Activated CD4-positive, alpha-beta T cell treated with anti-CD3 and anti-CD28 coated beads for 48 hours (primary cell): ENCODE measurements at places on chromosomes 5 and 9.
A peak's percentile ranks its signal among the peaks of the same experiment; 100 is the strongest.

DNA sequence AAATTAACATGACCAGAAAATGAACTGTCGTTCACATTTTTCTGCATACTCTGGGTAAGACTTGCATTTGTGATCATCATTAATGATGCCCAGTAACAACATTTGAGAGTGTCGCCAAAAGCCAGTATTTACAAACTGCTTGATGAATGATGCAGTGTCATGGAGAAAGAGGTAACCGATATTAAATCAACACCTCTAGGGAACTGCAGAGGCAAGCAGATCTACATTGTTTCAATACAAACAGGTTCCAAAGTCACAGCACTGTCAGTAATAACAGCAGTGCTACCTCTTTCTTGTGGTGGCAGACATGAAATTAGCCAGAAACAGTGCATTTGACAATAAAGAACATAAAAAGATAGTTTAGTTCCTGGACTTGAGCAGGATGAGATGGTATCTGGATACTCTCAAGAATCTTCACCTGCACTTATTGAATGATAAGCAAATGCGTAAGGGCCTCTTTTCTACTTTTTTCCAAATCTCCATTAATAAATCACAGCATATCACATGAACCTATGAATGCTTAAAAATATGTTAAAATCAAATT is 456.6 kb downstream of the ARHGEF28 start:
- DNase-seq, result no peak

GRCh38 chr5:61329550-61330128 is 2.4 kb upstream of the ZSWIM6 start:
- peak; percentile 30 for DNase-seq

- DNase-seq, result no peak
Measured at GRCh38 chr9:113504725-113505590, 41.4 kb downstream of the RGS3 start.

- DNase-seq, result no peak
Measured at GRCh38 chr5:41598011-41598410, 87.6 kb upstream of the PLCXD3 start.

DNA sequence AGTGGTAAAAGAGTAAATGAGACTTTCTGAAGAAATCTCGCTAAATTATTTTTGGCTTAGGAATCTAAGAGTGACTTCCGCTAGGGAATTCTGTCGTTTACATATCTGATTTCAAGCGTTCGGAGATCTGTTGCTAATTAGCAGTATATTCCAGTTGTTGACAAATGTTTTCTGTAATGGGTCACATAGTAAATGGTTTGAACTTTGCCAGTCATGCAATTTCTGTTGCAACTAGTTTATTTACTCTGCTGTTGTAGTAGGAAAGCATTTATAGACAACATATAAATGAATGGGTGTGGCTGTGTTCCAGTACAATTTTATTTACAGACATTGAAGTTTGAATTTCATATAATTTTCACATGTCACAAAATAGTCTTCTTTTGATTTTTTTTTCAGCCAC is 57.4 kb upstream of the JAK2 start:
- DNase-seq, result no peak

DNA sequence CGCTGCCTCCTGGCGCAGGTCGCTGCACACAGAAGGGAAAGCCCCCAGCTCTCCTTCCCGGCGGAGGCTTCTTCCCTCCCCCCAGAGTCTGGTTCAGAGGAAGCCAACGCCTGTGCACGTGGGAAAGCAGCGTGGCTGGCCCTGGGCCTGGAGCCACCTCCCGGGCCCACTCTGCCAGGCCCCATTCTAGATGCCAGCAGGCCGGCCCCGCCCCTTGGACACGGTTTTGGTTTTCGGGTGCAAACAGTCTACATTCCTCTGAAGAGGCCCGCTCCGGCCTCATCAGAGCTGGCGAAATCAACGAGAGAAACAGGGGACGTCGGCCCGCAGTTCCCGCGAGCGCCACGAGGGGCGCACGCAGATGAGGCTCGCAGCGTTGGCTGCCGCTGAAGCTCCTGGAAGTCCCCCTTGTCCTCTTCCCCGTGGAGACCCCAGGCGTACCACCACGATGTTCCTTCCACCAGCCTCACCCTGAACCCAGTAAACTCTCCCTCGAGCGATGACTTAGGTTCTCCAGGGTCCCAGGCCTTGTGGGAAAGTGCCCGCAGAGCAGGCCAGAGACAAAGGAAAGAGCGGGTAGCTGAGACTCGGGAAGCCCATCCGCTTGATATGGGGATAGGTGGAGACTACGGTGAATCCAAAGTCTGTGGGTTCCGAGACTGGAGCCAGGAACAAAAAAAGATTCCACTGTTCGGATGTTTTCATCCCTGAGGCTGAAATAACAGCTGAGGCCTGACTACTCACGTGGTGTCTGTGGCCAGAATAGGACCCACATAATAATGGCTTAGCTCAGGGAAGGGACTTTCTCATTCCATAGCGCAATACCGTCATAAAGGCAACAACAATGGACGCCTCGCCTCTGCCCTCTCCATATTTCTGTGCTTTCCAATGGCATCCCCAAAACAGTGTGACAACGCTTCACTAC is 64.2 kb downstream of the KLF4 start:
- DNase-seq, result peak; percentile 76

DNA sequence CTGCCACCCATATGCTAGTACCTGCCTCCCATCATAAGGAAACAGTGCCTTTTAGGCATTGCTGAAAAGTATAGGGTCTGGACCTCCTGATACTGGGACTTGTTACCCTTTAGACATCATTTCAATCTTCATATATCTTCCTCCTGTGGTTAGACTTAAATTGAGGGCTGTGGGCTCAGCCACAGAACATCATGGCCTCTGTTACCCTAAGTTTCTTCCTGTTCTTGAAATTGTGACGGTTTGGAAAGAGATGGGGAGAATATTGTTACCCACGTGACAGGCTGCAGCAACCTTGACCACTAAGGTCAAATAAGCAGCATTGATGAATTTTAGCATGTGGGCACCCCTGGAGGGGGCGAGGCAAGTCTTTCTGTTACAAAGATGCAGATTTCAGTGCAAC is 87.7 kb downstream of the PDE8B start:
- DNase-seq, result no peak

GRCh38 chr5:168288349-168289245 is 2.8 kb upstream of the WWC1 start:
- no peak for DNase-seq
